Left ventricle myocardium inferior (tissue), 1 donor: ENCODE measurements at places on chromosomes 4 and X. TPM values are rescaled to one million over a fixed set of nuclear protein-coding genes. Genes with fewer than 3 reads are reported as not detected.

TEX13B gene
- total RNA-seq: not detected

DNA sequence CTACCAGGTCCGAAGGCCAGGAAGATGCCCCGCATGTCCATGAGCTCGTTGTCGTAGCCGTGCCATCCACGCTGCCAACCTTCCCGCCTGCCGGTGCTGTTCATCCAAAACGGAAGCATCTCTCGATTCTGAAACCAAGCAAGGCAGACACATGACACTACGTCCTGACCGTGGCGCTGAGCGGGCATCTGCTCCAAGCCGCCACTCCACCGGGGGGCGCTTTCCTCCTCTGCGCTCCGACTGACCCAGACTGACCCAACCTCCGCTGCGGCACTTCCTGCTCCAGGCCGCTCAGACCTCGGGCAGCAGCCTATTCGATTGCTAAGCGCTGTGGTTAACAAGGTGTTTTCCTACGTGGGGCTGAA, 120.5 kb downstream of the ENPP6 start:
- DNase-seq: peak; percentile 43

ADH6 gene
- total RNA-seq: not detected

GRCh38 chrX:34927866-34928265, 14.7 kb upstream of the FAM47B start:
- DNase-seq: no peak

SFRP2 gene
- total RNA-seq: 0.14 TPM

LRAT gene
- total RNA-seq: not detected

DNA sequence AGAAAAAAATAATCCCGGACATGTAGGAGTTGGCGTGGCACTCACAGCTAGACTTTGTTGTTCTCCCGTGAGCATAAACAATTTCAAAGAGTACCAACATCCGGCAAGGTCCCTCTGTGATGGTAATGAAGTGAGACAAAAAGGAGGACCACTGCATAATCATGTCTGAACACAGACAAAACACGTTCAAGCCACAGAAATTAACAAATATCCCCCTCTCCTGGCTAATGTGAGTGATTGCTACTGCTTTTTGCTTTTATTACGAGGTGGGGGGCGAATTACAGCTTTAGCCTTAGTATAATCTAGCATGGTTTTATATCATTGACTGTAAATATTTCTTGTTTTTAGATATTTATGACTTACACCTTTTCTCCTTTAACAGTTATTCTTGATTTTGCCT, 118.5 kb downstream of the PLS3 start:
- no peak for DNase-seq

DNA sequence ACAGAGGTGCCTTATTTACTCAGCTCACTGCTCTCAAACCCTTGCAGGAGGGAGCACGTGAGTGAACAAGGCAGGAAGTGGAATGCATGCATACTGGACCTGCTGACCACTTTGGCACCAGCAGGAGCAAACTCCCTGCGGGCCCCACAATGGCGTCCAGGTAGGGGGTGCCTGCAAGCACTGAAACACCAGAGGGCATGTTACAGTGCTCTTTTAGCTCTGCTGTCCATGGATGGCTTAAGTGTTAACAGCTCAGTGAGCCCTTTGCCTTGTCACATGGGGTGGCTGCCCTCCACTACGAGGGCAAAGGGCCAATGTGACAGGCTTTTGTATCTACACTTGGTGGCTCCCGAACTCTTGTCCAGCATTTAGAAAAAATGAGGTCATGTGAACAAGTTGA, 199.5 kb upstream of the UGT8 start:
- no peak for DNase-seq

DNA sequence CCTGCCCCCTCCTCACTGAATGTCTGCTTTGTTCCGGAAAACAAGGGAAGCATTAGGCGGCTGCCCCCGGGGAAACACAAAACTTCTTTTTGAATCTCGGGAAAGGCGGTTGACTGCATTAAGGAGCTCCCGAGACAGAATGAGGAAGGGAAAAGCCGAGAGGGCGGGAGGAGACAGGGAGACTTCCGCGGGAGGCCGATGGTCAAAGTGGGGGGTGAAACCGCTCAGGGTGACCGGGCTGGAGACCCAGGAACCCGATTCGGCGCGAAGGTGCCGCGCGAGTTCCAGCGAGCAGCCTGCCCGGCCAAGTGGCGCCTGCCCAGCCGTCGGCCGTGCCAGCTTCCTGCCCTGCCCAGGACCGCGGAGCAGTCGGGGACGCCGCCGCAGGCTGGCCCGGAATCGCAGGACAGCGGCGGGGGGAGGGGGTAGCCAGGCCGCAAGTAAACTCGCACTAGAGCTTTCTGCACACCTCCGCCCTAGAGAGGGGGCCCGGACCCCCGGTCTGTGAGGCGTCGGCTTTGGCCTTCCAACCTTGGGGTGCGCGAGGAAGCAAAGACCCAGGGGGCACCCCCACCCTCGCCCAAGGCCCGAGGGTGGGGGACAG, 55.1 kb upstream of the BCOR start:
- peak; percentile 53 for DNase-seq

SMIM31 gene
- not detected for total RNA-seq

- DNase-seq: no peak
Observed at GRCh38 chr4:38612646-38613414, 51.2 kb upstream of the KLF3 start.

- no peak for DNase-seq
Observed at GRCh38 chrX:6187256-6187655, 41.4 kb downstream of the NLGN4X start.

GRCh38 chr4:14659286-14659685, 343.0 kb upstream of the CPEB2 start:
- DNase-seq: no peak

- DNase-seq: no peak
Observed at GRCh38 chr4:19380600-19380999, 871.1 kb upstream of the SLIT2 start.

DNA sequence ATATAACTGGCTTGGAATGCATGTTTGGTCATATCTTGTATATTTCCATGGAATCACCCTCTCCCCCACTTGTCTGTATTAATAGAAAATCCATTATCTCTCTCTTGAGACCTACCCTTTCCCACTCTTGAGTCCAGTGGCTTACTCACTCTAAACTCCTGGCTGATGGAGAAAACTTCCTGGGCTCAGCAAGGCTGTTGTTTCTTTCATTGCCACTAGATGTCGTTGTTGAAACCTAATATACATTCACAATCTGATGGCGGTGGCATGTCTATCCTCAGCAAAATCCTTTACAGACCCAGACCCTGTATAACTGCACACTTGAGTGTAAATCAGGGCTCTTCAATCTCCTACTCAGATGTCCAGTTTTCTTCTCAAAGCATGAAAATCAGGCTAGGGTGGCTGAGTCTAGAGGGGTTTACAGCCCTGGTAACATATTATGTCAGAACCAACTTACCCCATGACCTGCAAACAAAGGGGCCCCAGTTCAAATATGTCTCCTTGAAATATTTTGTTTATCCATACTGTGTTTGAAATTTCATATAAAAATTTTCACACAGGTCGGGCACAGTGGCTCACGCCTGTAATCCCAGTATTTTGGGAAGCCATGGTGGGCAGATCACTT, 70.0 kb upstream of the FAM241A start:
- no peak for DNase-seq

GRCh38 chr4:137310593-137311490, 221.5 kb downstream of the PCDH18 start:
- no peak for DNase-seq

UGT2B17 gene
- not detected for total RNA-seq

MAP7D3 gene
- total RNA-seq: 13.8 TPM

GPR119 gene
- not detected for total RNA-seq

CETN2 gene
- total RNA-seq: 24.1 TPM

GRCh38 chrX:14491689-14492088, 37.6 kb upstream of the GLRA2 start:
- DNase-seq: no peak

PPA2 gene
- total RNA-seq: 83.7 TPM

GRCh38 chr4:89158884-89159503, 47.7 kb downstream of the TIGD2 start:
- DNase-seq: no peak

GRCh38 chrX:23559975-23560374, 107.3 kb upstream of the PRDX4 start:
- DNase-seq: no peak

GRCh38 chrX:132744470-132744869, 214.0 kb downstream of the HS6ST2 start:
- DNase-seq: no peak

- DNase-seq: no peak
Observed at GRCh38 chr4:158094413-158095134, 78.3 kb downstream of the GASK1B start.

- no peak for DNase-seq
Observed at GRCh38 chrX:154605566-154605965, 13.5 kb downstream of the CTAG1B start.

DNA sequence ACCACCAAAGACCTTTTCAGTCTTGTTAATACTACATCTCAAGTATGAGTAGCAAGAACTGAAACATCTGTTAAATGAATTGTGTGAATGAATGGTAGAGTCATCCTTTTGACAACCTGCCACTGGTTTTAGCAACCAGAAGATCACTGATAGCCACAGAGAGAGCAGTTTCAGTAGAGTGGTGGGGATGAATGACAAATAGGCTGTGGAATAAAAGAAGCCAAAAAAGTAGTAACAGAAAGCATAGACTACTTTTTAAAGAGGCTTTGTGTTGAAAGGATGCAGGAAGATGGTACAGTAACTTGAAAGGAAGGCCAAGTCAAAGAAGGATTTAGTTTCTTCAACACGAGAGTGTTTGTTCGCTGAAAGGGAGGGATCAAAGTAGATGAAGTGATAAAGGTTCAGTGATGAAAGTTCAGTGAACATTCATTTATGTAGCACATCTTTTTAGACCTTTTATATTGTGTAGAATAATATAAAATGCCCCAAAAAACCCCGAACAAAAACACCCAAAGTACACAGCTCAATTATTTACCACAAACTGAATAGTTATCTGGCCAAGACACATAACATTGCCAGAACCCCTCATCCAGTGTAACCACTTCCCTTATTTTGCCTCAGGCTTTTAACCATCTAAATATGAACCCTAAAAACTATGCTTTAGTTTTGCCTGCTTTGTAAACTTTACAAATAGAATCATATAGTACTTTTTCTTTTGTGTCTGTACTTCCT, 40.1 kb upstream of the EIF1AX start:
- DNase-seq: no peak

NXF2B gene
- total RNA-seq: not detected

RAB41 gene
- total RNA-seq: not detected

- no peak for DNase-seq
Observed at GRCh38 chr4:54942721-54943120, 182.7 kb downstream of the KDR start.

DNA sequence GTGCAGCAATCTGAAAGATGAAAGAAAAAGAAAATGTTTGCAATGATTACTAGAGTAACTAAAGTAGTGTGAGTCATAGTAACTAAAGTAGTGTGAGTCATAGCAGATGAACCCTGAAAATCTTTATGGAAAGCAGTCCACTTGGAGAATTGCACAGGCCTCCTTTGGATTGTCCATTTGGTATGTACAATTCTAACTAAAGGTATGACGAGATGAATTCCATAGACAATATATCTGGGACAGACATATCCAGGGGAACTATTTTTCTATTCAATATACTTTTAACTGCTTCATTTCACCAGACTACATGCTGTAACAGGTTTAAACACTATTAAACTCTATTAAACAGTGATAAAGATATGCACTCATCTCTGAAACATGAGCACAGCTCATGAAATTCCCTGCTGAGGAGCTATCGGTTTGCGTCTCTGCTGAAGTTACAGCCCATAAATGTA, 798.7 kb downstream of the PCDH7 start:
- no peak for DNase-seq

DNA sequence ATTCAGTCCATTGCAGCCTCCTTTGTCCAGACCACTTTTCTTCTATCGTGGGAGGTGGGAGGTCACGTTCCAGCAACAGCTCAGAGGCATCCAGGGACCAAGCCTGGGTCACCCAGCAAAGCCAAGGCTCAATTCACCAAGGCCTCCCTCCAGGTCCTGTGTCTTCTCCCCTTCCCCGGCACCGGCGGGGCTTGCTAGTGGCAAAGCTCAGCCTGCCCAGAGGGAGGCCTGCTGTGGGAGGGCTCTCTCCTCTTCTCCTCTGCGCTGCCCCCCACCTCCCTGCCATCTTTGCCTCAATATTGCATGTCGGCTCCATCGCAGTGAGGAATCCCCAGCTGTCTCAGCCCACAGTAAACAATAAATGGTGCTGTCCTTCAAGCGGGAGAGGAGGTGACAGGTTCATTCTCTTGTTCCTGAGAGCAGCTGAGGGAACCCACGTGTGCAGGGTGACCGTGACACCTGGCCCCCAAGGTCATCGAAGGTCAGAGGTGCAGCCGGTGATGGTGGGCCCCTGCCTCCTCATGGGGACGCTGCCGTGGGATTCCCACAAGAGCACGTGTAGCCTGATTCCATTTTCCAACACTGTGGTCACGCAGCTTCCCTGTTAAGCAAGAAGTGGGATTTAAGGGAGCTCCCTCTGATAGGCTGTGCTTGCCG, 111.5 kb upstream of the PSAPL1 start:
- DNase-seq: no peak

KLHL13 gene
- total RNA-seq: 11.4 TPM

TEX13C gene
- total RNA-seq: not detected

GIMD1 gene
- not detected for total RNA-seq

- no peak for DNase-seq
Observed at GRCh38 chr4:78205591-78205990, 148.5 kb downstream of the FRAS1 start.

DNA sequence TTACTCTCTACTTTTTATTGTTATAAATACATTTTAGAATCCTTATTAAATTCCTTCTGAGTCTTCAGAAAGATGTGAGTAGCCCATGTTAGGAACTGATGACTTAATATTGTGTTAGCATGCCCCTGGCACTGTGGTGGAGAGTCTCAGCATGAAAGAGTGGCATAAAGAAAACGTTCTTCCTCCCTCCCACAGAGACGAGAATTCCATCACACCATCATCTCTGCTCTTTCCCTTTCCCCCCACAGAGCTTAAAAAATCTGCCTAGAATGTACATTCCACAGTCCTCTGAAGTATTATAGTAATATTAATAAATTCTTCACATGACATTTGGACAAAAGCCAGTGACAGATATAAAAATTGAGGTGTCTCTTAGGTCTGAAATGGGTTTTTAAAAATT, 117.8 kb upstream of the DKK2 start:
- no peak for DNase-seq

TAF7L gene
- 0.08 TPM for total RNA-seq

- no peak for DNase-seq
Observed at GRCh38 chrX:134623293-134624045, 34.8 kb downstream of the PLAC1 start.

DNA sequence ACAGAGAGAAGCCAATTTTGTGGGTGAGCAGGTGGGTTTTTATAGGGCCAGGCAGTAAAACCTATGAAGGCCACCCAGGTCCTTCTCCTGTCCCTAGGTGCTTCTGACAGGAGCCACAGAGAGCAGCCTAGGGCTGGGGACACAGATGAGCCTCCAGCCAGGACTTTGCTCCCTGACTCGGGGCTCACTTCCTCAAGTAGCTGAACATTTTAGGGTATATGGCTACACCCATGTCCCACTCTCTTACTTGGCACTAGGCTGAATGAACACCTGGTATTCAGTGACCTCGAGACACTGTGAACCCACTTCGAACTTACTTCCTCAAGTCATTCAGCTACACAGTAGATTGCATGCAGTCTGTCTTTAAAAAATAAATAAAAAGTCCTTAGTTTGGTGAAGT, 217.3 kb downstream of the MID1IP1 start:
- DNase-seq: no peak

- no peak for DNase-seq
Observed at GRCh38 chr4:153763404-153763803, 3.6 kb upstream of the RNF175 start.

- no peak for DNase-seq
Observed at GRCh38 chr4:52164116-52164515, 113.0 kb downstream of the SPATA18 start.
